ENCODE measurements at places on chromosomes 1 and 21. TPM values are rescaled to one million over a fixed set of nuclear protein-coding genes. Genes with fewer than 3 reads are reported as not detected.

IL19 gene
- total RNA-seq = not detected

CREG1 gene
- 266 TPM for total RNA-seq

APOBEC4 gene
- total RNA-seq = not detected

ACP6 gene
- total RNA-seq = 11.4 TPM

DCST1 gene
- total RNA-seq = not detected

CZIB gene
- total RNA-seq = 46.4 TPM

SELL gene
- total RNA-seq = 4.2 TPM

DCLRE1B gene
- total RNA-seq = 3.2 TPM

KRTAP11-1 gene
- not detected for total RNA-seq

BEST4 gene
- total RNA-seq = not detected

LCE1F gene
- not detected for total RNA-seq

SCYL3 gene
- 14.4 TPM for total RNA-seq

OR6P1 gene
- not detected for total RNA-seq

OR2AK2 gene
- not detected for total RNA-seq

COL11A1 gene
- total RNA-seq = not detected

CSTB gene
- total RNA-seq = 8.4 TPM

TSACC gene
- not detected for total RNA-seq

KCND3 gene
- 16.6 TPM for total RNA-seq

SPATA45 gene
- total RNA-seq = not detected

PLA2G2C gene
- not detected for total RNA-seq

ACTL8 gene
- not detected for total RNA-seq

S100A9 gene
- total RNA-seq = 138 TPM

IFNLR1 gene
- not detected for total RNA-seq

Data from thoracic aorta (tissue), 2 donors.